ENCODE measurements at places on chromosomes 3 and 15. TPM values are rescaled to one million over a fixed set of nuclear protein-coding genes. Genes with fewer than 3 reads are reported as not detected.

GRCh38 chr3:123627673-123628670, 43.1 kb upstream of the HACD2 start:
- H3K27ac ChIP-seq = no peak overlapping the region
- no peak overlapping the region for H3K4me3 ChIP-seq
- no peak for DNase-seq

- H3K27ac ChIP-seq = no peak overlapping the region
- peaks cover 3% of the 10 kb centered on the region for H3K4me1 ChIP-seq
- DNase-seq = no peak
- H3K36me3 ChIP-seq = no peaks in the 10 kb centered on the region
- peaks cover 11% of the 10 kb centered on the region for H3K27me3 ChIP-seq
These were observed 1.8 kb downstream of the CADM2 start for GRCh38 chr3:84960581-84960980.

DNA sequence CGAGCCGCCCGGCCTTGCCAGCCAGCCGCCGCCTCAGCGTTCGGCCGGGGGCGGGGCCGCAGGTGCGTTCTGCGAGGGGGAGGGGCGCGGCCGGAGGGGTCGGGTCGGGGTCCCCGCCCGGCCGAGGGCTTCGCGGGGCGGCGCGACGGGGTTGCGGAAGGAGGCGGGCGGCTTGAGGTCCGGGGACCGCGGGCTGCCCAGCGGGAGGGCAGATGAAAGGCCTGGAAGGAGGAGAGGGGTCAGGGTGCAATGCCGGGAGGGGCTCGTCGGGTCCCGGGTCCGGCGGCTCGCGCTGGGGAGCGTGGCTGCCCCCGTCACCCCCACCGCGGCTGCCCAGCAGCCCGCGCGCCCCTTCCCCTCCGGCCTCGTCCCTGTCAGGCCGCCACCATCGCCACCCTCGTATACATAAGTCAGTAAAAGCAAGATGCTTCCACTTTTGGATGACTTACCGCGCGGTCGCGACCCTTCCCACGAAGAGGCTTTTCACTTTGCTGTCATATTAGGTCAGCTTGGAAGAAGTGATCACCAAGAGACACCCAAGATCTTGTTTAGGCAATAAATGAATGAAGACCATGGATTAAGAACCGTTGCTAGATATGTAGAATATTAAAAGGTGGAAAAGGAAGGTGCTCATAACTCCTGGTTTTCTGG, 620 bp upstream of the ANP32A start:
- DNase-seq = peak; percentile 77
- no peak overlapping the region for H3K27ac ChIP-seq
- H3K4me3 ChIP-seq = peak overlapping the region; percentile 93

GRCh38 chr3:73315706-73316105, 254.2 kb downstream of the EBLN2 start:
- no peaks in the 10 kb centered on the region for H3K4me1 ChIP-seq
- H3K27me3 ChIP-seq = no peaks in the 10 kb centered on the region
- H3K4me3 ChIP-seq = no peak overlapping the region
- H3K36me3 ChIP-seq = no peaks in the 10 kb centered on the region

The CCPG1 gene
- 209 TPM for total RNA-seq

- peaks cover 28% of the 10 kb centered on the region for H3K4me1 ChIP-seq
- no peaks in the 10 kb centered on the region for H3K27me3 ChIP-seq
- DNase-seq = no peak
- H3K4me3 ChIP-seq = peak overlapping the region; percentile 52
- H3K27ac ChIP-seq = peak overlapping the region; percentile 21
- no peaks in the 10 kb centered on the region for H3K36me3 ChIP-seq
These were observed 5.7 kb downstream of the LYSMD2 start for GRCh38 chr15:51731549-51732267.

DNA sequence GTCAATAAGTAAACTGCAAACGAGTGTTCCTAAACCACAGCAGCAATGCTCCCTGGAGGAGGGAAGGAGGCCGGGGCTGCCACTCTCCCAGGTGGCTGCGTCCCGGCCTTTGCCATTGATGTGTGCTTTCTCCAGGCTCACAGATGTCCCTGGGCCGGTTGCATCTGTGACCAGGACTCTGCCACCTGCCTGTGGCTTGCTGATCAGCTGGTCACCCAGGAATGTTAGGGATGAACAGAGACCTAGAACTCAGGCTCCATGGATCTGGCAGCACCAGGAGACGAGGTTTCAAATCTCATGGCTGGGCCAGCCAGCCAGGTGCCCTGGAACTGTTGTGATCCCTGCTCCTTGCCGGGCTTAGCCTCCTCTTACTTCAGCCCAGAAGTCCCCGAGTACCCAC, 65.7 kb downstream of the KLF15 start:
- H3K4me3 ChIP-seq = no peak overlapping the region
- H3K4me1 ChIP-seq = peaks cover 13% of the 10 kb centered on the region
- no peak for DNase-seq
- H3K27me3 ChIP-seq = peaks cover 19% of the 10 kb centered on the region
- no peaks in the 10 kb centered on the region for H3K36me3 ChIP-seq

The CRABP1 gene
- total RNA-seq = not detected

- no peaks in the 10 kb centered on the region for H3K27me3 ChIP-seq
- DNase-seq = no peak
- no peak overlapping the region for H3K27ac ChIP-seq
- no peaks in the 10 kb centered on the region for H3K36me3 ChIP-seq
- no peak overlapping the region for H3K4me3 ChIP-seq
These were observed 166.0 kb upstream of the LPP start for GRCh38 chr3:187987924-187988323.

The KLF15 gene
- 4.4 TPM for total RNA-seq

GRCh38 chr3:59131016-59131766, 81.4 kb upstream of the CFAP20DC start:
- H3K4me3 ChIP-seq = no peak overlapping the region
- no peaks in the 10 kb centered on the region for H3K36me3 ChIP-seq
- H3K27ac ChIP-seq = no peak overlapping the region

GRCh38 chr3:72597756-72598195, 250.5 kb downstream of the SHQ1 start:
- H3K4me1 ChIP-seq = peaks cover 4% of the 10 kb centered on the region
- H3K27me3 ChIP-seq = peaks cover 30% of the 10 kb centered on the region
- no peak overlapping the region for H3K4me3 ChIP-seq

DNA sequence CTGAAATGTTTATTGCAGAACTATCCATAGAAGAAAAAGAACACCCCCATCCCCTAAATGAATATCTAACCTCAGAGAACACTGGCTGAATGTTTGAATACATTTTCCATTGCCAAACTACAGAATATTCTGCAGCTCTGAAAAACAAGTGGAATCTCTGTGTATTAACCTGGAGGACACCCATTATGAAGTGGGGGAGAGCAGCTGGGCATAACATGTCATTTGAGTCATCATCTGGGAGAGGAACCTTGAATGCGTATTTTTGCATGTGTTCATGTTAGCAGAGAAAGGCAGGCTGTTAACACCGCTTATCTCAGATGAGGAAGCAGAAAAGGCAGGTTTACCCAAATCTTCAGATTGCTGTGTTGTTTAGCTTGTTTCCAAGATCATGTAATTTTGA, 31.5 kb downstream of the ESYT3 start:
- peaks cover 19% of the 10 kb centered on the region for H3K4me1 ChIP-seq
- no peak overlapping the region for H3K27ac ChIP-seq
- H3K4me3 ChIP-seq = no peak overlapping the region
- H3K36me3 ChIP-seq = no peaks in the 10 kb centered on the region
- no peak for DNase-seq

GRCh38 chr3:181705086-181705480, 6.6 kb upstream of the SOX2 start:
- peaks cover 4% of the 10 kb centered on the region for H3K4me1 ChIP-seq
- no peak for DNase-seq
- H3K4me3 ChIP-seq = no peak overlapping the region
- H3K36me3 ChIP-seq = no peaks in the 10 kb centered on the region
- H3K27me3 ChIP-seq = peaks cover 73% of the 10 kb centered on the region
